ENCODE measurements at places on chromosomes 1 and 21.

GRCh38 chr1:201349092-201349491, 28.4 kb downstream of the TNNT2 start:
- DNase-seq: no peak

GRCh38 chr1:173798078-173798477, 26.4 kb upstream of the DARS2 start:
- DNase-seq: no peak

DNA sequence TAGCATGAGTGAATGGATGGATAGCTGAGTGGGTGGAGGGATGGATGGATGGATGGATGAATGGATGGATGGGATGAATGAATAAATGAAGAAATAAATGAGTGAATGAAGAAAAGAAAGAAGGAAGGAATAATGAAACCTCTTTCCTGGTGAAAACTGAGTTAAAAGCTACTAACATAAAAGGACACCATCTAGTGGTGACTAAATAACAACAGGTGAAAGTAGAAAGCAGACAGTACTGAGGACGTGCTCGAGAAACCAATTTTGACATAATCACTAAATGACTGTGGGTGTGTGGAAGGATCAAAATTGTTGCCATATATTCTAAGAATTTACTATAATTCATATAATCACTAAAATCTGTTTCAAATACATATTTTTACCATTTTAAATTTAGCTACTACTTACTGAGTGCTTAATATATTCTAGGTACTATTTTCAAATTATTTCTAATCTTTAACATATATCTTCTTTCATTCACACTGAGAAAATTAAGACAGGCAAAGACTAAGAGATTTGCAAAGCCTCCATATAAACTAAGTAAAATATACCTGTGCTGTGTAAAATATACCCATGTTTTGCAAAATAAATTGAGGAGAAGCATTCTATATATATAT, 522.9 kb downstream of the LRRIQ3 start:
- DNase-seq: no peak

DNA sequence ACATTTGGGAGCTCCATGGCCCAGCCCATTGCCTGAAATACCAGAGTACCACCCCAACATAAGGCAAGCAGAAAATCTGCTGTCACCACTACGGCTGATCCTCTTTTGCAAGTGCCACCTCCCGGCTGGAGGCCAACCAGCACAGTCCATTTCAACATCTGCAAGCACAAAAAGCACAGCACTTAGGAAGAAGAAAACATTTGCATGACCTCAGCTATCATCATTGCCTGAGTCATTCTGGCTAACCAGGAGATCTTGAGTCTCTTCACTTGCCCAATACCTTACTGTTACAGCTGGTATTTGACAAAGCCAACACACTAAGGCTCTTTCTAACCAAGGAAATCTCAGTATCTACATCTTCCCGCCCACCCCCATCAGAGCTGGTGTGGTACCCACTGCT, 55.9 kb downstream of the NEK7 start:
- no peak for DNase-seq

- no peak for DNase-seq
Measured at GRCh38 chr21:42219606-42220137, 732 bp downstream of the ABCG1 start.

DNA sequence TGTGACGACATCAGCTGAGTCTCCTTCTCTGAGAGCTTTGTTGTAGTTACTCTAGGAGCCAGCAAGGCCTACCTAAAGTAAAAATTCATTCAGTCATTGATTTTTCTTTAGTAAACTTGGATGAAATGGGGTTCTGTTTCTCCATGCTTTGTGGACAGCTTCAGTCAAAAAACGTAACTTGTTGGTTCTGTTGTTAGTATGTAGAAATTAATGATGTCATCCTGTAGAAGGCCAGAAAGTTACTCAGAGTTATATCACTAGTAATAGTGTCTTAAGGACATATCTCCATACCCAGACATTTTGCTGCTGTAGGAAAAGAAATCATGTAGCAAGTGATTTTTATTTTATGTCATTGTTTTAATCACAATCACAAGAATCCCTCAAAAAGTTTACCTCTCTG, 43.0 kb downstream of the KDM1A start:
- no peak for DNase-seq

DNA sequence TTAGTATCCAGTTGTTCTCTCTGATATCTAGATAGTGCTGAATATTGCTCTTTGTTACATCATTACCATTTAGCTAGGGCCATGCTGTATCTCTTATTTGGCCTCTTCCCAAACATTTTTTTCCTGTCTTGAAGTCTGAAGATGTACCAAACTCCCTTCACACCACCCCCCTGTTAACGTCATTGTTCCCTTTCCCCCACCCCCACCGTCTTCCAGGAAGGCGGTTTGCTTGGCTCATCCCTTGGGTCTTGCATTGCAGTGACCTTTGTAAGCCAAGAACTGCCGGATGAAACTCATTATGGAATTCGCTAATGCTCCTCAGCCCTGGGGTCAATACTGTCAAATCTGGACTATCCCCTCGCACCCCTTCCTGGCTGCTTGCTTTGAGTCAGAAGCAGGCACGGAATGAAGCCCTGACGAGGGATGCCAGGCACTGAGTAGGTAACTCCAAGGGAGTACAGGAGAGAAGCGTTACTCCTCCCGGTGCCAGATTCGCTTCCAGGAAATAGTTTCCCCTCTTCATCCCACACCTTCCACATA, 283.1 kb downstream of the TM2D1 start:
- no peak for DNase-seq

DNA sequence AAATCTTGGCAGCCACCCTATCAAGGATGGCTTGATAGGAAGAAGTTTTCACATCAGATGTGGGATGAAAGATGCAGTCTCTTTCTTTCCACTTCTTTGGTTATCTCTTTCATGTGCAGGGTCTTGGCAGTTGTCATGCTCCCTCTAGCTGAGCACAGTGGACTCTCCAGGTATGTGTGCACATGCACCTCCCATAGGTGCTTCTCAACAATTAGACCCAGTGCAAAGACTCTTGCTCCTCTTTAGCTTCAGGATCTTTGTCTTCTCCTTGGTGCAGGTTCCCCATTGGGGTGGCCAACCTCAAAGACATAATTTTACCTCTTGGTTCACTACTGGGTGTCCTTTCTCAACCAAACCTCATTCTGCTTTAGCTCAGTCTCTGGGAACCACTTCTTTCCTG, 80.7 kb downstream of the TBX15 start:
- DNase-seq: no peak

DNA sequence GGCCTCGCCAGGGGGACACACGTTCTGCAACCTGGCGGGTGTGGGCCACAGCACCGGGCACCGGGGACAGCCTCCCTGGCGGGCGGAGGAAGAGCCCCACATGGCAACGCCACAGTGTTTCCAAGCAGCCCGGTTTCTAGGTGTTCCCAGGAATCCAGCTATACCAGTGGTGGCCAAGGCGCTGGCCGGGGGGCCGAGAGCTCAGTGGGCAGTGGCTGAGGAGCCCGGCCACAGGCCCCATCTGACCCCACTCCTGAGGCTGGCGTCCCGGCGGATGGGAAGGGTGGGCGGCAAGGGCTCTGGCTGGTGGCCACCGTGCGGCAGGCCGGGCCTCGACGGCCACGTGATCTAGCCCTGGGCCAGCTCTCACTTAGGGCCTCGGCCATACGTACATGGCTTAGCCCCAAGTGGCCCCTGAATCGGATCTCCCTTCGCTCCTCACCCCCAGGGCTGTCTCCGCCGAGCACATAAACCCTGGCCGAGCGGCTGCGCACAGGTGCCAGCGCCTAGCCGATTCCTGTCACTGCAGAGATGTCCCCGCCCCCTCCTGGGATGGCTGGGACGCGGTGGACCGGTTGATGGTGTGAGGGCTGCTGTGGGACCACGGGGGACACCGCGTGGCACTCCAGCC, 68.7 kb downstream of the MORN1 start:
- DNase-seq: no peak

DNA sequence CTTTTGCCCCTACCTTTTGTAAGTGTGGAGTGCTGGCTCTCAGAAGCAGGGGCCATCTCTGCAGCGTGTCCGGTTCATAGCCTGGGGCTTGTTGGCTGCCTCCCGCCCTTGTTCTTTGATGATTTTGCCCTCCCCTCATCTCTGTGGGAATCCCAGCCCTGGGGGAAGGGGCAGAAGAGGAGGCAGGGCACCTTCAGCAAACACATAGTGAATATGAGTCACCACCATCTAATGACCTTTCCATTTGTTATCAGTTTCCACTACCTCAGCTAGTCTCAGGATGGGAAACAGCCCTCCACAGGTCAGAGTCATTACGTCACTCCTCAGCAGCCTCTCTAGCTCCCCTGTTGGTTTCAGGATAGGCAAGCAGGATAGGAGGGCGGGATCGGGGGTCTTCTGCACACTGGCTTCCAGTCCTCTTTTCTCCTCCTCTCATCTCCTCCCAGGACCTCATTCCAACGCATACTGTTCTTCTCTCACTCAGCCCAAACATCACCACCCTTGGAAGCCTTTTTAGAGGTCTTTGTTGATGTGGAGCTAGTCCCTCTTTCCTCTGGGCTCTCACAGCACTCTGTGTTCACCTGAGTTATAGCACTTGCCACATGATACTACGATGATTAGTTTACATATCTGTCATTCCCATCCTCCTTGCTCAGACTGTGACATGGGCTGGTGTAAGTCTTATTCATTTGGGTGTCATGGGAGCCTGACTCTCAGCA, 15.8 kb downstream of the GADD45A start:
- no peak for DNase-seq

GRCh38 chr1:22935433-22935832, 37.2 kb downstream of the LACTBL1 start:
- no peak for DNase-seq

DNA sequence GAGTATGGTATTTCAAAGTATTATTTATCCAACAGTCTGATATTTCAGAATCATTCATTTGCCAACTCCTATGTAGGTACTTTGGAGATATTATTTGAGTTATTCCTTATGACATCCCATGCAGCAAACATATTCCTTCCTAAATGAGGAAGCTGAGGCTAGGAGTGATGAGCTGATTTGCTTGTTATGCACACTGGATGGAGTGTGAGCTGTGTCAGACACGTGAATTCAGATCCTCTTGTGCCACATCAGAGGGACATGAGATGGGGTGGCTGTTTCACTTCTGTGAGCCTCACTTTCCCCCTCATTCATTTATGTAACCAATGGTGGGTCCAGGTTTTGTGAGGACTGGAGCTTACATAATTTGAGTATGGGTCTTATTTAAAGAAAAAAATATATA, 215.9 kb downstream of the DISC1 start:
- DNase-seq: no peak

- DNase-seq: no peak
Measured at GRCh38 chr1:29639741-29640427, 403.6 kb downstream of the PTPRU start.

DNA sequence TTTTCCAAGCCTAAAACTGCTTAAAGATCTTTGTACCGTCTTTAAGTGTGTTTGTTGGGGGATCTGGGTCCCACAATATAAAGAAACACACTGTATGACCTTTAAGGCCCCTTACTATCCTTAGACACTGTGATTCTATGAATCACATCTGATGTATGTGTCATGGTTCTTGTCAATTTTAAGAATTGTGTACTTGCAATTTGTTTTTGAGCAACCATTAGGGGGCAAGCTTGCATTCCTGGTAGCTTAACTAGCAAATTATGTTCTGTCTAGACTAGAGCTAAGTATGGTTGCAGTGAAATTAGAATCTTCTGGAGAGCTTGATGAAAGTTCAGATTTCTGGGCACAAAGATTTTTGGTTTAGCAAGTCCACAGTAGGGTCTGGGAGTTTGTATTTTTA, 219.5 kb downstream of the TPR start:
- no peak for DNase-seq

DNA sequence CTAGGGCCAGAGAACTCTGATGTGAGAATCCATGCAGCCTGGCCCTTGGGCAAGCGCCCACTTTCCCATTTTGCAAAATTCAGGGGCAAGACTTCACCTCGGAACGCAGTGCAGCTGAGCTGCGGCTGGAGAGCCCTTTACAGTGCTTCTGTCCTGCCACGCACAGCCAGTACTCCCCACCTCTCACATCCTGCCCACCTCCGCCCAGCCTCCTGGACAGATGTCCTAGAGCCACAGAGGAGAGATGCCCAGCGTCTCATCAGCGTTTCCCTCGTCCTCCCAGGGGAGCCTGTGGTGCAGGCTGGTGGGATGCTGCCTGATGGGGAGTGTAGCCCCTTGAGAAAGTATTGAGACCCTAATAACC, 29.6 kb downstream of the RUNX3 start:
- DNase-seq: no peak

GRCh38 chr1:210445485-210445884, 116.8 kb downstream of the HHAT start:
- no peak for DNase-seq

DNA sequence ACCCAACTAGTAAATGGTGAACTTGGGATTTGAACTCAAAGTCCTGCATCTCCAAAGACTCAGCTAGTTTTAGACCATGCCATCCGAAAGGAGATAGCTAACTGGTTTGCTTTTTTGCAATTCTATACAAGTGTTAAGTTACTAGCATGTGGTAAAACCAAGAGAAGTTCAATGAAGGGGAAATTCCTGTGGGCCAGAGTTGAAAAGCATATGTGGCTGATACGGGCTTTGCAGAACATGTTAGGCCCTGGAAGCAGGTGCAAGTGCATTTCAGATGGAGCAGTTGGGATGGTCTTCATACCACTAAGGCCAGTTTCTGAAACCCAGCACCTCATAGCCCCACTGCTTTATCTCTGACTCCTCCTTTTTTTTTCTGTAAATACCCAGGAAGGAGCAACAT, 620.9 kb downstream of the PLPP3 start:
- no peak for DNase-seq

DNA sequence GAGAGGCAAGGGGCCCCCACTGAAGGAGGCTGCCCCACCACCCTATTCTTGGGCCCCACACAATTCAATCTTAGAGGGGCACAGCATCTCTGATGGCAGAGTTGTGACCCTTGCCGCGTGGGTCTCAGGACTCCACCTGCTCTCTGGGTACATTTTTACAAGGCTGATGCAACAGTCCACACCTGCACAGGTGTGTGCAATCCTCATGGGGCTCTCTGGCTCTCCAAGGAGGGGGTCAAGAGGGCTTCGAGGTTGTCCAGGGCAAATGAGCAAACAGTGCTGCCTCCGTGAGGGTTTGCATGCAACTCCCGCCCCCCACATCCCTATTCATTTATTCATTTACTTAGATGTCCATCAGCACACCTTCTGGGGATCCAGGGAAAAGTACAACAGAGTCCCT, 81.6 kb upstream of the IFFO2 start:
- no peak for DNase-seq

GRCh38 chr1:86750076-86750475, 45.7 kb downstream of the SH3GLB1 start:
- DNase-seq: no peak

DNA sequence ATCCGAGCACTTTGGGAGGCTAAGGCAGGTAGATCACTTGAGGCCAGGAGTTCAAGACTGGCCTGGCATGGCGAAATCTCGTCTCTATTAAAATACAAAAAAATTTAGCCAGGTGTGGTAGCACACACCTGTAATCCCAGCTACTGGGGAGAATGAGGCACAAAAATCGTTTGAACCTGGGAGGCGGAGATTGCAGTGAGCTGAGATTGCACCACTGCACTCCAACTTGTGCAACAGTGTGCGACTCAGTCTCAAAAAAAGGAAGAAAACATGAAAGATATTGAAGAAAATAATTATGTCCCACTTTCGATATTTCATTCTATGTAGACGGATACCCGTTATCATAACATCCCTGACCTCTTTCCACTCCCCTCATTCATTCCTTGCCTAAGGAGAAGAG, 19.2 kb downstream of the TUT4 start:
- DNase-seq: no peak
